Hematopoietic multipotent progenitor cell treated with erythropoietin and hydrocortisone succinate and interleukin-3 and kit ligand, for 15 days (in vitro differentiated cells): ENCODE measurements at places on chromosomes 3 and 15.

DNA sequence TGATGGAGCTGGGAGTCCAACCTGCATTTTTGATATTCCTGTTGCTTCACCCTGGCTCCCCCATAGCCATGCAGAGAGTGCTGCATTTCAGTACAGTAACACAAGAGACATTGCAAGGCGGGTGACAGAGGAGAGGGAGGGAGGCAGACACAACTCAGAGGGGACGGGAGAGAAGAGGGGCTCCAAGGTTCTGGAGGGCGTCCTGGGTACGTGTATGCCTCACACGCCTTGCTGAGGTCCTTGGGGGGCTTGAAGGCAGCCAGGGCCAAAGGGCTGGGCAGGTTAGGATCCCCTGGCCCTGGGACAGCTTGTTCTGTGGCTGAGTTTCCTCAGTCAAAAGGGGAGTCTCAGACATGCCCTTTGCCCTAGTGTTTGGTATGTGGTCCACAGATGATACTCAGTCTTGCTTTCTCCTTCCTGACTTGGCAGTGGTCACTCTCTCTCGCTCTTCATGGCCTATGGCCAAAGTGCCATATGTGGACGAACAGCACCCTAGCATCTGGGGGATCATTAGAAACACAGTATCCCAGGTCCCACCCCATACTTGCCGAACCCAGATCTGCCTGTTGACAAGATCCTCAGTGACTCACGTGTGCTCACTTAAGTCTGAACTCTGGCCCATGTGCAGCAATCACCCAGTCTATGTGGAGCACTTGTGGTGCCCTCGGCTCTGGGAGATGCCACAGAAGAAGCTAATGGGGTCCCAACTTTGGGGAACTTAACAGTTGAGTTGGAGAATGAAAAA, 52.9 kb downstream of the FGD5 start:
- no peak for DNase-seq

- no peak for DNase-seq
Measured at GRCh38 chr3:179304605-179305004, 18.2 kb upstream of the ZNF639 start.

DNA sequence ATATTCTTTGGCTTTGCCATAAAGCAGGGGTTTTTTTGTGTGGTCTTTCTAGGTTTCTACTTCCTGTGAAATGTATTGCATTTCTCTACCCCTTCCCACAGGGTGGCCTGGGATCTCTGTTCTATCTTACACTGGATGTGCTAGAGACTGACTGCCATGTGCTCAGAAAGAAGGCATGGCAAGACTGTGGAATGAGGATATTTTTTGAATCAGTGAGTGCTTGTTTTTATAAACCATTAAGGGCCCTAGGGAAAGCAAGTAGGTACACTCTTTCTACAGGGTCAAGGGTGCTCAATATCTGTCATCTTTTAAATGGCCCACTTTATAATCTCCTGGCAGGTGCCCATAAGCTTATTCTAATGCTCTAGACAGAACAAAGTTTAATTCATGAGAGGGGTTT, 730 bp downstream of the FETUB start:
- DNase-seq = no peak

DNA sequence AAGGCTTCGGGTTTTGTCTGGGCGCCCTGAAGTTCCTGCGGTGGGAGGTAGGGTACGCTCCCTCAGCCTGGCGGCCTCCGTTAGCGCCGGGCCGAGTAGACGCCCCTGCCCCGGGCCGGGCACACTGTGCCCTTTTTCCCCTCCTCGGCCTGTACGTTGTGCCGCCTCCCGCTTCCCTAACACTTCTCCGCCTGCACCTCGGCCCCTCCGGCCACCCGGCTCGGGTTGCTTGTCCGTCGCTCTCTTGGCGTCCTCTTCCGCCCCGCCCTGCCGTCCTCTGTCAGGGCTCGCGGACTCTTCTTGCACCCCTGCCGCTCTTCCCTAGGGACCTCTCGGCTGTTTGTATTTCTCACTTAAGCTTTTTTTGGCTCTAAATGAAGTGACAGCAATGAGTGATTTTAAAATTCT, 384 bp downstream of the KNL1 start:
- DNase-seq = peak; percentile 49

GRCh38 chr15:69060041-69060481, 45.6 kb downstream of the NOX5 start:
- no peak for DNase-seq

DNA sequence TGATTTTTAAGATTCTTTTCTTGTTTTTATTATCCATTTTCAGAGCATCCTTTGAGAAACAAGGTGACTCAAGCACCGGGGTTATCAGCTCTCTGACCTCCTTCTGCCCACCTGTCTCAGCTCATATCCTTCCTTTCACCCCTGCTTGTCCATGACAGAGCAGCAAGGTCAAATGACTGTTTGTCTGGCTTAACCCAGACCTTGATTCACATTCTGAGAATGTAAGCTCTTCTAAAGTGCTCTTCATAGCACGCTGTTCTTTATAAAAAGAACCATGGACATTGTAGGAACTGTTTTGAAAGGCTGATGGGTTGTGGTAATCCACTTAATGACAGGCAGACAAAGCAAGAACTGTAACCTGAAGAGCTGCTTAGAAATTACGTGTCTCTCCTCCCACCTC, 122.5 kb downstream of the CHST2 start:
- DNase-seq = no peak

GRCh38 chr3:195753581-195753980, 32.8 kb downstream of the MUC20 start:
- DNase-seq = no peak

GRCh38 chr3:10957976-10958749, 34.4 kb upstream of the SLC6A1 start:
- DNase-seq = no peak

DNA sequence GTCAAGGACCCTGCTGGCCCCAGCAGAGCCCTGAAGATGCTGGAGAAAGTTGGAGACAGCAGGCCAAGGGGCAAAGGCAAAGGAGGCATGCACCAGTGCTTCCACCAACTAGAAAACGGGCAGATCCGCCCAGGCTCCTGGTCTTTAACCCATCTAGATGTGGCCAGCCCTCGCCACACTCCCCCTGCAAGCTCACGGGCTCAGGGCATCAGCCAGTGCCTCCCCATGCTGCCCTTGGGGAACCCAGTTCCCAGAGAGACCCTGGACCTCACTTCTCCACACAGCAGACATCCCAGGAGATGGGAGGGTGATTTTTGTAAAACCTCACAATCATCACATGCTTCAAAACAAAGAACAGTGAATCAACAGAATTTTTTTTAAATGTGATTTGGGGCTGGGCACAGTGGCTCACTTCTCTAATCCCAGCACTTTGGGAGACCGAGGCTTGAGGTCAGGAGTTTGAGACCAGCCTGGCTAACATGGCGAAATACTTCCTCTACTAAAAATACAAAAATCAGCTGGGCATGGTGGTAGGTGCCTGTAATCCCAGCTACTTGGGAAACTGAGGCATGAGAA, 24.5 kb downstream of the CYFIP1 start:
- DNase-seq = no peak

DNA sequence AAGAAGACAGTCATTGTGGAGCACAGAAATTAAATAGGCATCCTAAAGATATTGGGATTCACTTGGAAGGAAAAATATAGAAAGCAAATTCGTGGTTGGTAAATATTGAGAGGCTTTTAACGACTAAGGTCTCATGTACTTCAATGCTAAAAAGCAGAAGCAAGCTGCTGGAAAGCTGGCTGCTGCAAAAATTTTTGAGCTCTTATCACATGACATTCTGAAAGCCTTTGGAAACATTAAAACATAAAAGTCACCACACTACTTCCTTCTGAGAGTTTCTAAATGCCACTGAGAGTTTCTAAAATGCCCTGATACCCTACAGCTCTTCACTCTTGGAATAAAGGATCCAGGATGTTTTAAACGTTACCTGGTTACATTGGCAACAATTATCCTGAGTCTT, 39.0 kb upstream of the CBLB start:
- DNase-seq = no peak

DNA sequence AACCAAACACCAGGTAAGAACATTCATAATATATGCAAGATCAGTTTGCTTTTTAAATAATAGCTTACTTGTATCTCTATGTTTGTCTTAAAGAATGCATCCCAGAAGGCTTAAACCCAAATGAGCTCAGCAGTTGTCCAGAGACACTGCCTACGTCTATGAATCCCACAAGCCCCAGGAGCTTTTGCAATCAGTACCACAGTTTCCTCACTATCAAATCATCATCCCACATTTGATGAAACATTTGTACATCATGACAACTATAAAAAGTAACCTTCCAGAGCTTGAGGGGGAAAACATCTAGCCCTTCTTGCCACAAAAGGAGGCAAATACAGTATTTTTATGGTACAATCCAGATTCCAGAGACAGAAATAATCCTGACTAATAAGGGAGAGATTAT, 63.7 kb downstream of the ATP8B4 start:
- no peak for DNase-seq

- no peak for DNase-seq
Measured at GRCh38 chr15:50797926-50798325, 32.4 kb upstream of the SPPL2A start.

DNA sequence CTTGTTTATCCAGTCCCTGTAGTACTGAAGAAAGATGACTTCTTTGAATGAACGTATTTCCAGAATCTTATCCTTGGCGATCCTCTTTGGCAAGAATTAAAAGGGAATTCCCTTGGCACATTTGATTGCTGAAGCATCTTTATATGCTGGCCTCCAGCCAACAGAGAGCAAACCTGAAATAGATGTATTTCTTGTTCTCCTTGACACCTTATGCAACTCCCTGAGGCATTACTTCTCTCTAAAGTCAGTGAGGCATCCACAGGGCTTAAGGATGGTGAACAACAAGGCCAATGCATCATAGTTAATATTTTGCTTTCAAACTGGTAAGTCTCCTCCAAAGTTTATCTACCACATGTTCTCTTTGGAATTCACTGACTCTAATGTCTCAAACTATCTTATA, 450.9 kb upstream of the THRB start:
- no peak for DNase-seq

GRCh38 chr3:180911876-180912303, 580 bp upstream of the FXR1 start:
- no peak for DNase-seq

GRCh38 chr15:50077651-50078050, 41.4 kb downstream of the ATP8B4 start:
- DNase-seq = no peak

DNA sequence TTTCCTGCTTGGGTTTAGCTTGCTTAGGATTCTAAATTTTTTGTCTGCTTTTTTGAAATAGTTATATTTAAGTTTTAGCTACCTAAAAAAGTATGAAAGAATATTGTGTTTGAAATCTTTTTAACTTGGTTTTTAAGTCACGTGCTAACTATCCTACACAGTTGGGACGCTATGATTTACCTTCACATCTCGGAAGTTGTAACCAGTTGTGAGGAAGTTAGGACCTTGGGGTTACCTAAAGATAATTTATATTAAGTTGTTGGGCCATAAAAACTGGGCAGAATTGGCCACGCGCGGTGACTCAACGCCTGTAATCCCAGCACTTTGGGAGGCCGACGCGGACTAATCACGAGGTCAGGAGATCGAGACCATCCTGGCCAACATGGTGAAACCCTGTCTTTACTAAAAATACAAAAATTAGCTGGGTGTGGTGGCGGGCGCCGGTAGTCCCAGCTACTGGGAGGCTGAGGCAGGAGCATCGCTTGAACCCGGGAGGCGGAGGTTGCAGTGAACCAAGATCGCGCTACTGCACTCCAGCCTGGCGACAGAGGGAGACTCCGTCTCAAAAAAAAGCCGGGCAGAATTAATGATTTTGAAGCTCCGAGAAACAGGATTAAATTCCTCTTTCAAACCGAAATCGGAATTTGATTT, 1.0 kb downstream of the ZFAND6 start:
- DNase-seq = peak; percentile 38

GRCh38 chr15:35827141-35827540, 281.2 kb upstream of the DPH6 start:
- DNase-seq = no peak

DNA sequence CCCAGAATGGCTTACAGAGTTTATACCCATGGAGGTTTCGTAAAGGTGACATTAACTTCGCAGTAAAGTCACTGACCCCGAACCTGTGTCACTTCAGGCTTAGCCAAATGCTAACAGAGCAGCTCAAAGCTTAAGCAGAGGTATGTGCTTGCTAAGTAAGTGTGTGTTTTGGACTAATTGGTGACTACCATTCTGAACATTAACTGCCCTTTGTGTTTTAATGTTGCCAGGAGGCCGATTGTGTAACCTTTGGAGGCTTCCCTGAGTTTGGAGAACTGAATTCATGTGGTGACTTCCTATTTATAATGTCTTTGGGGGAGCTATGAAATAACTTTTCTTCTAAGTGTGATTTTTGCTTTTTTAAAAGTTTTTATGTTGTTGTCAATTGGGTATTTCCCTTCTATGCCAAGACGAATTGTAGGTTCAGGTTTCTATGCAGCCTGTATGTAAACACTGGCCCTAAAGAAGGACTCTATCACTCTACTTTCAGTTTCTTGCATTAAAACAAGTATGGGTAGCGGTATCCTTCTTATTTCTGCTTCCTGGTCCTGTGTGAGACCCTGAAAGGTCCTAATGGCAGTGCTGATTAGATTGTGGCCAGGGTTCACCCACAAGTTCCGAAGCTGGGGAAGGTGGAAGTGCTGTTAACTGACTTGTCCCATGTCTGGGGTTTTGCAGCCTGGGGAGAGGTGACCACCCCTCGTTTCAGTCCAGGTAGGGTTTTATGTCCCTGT, 86.3 kb downstream of the IGF1R start:
- no peak for DNase-seq

DNA sequence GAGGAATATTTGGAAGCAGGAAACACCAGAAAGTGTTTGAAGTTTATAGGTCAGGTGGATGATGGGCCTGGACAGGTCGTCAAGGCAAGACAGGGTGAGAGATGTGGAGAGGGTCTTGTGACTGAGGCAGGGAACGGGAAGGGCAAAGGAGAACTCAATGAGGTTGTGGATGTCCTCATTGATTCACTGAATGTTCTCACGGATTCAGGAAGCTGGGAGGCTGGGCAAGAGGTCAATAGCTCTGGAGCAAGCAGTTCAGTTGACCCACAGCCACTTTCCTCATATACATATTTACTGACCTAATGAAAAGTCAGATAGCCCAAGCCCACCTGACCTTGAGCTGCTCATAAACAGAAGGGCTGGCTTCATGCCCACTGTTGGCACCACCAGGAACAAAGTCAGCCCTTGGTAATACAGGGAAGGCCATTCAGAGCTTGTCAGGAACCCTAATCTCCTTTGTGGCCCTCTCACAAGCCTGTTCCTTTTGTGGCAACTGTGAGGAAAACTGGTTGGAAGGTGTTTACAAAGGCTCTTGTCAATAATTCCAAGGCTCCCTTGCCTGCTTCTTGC, 31.6 kb downstream of the ARRDC4 start:
- DNase-seq = no peak

GRCh38 chr15:89090791-89091626, 2.8 kb downstream of the ABHD2 start:
- peak; percentile 62 for DNase-seq
